ENCODE measurements at places on chromosomes 6 and 20.

DNA sequence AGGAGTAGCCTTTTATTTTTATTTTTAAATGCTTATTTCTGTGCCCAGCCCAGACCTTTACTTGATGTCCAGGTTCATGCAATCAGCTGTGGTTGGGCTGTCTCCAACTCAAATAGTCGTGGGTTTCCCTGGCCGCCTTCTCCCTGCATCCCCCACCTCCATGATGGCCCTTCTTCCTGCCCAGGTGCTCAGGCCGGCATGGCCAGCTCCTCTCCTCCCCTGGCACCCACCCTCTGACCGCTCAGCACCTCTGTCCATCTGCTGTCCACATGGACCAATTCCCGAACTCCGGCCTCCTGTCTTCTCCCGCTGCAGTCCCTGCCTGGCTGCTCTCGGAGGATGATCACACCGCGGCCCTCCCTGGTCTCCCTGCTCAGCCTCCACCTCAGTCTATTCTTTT is 81.2 kb upstream of the SULF2 start:
- no peak for DNase-seq

- DNase-seq: no peak
Measured at GRCh38 chr6:34190504-34191122, 44.7 kb upstream of the GRM4 start.

DNA sequence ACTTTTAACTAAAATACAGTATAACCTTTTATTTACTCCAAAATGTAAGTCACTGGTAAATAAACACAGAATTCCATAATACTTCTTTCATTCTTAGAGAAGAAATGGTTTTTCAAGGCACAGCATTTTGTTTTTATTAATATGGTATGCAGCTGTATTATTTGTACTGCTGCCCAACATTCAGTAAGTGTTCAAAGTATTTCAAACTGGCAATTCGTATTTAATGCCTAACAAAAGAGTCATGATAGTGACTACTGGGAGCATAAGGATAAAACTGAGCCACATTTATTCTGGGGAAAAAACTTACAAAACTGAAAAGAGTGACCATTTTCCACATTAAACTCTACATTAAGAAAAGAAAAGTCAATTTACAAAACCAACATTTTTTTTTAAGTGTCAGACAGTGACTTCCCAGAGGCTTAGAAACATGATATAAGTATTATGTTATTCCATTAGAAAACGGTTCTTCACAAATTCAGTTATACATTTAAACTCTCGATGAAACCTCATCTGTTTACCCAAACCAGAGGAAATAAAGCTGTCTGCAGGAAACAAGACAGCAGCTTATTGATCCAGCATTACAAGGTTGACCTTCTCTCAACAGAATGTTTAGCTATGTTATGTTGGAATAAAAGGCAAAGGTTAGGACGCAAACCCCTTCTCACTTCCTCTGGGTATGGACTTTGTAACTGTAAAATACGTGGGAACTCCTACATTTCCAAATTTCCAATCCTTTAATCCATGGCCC is 24.3 kb downstream of the EPB41L2 start:
- no peak for DNase-seq

DNA sequence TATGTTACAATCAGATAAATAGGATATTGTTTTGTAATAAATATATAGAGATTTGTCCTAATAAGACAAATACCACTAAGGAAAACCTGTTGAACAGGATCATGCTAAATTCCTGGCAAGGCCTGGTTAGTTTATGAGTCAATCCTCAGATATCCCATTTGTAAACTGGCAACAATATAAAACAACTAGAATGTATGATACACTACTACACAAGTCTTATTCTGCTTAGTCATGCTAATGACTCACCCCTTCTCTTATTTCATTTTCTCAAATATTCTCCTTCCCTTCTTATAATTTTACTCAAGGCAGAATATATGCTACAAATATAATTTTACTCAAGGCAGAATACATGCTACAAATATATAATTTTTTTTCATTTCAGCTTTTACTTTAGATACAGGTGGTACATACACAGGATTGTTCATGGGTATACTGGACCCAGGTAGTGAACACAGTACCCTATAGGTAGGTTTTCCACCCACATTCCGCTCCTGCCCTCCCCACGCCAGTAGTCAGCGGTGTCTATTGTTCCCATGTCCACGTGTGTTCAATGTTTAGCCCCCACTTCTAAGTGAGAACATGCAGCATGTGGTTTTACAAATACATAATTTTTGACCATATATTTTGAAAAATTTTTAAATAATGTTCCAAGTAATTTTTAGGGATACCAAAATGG is 6.3 kb downstream of the OSER1 start:
- DNase-seq: no peak

- no peak for DNase-seq
Measured at GRCh38 chr6:137123078-137123477, 50.4 kb downstream of the IL22RA2 start.

GRCh38 chr6:8187209-8187608 is 84.9 kb upstream of the EEF1E1 start:
- DNase-seq: no peak

- no peak for DNase-seq
Measured at GRCh38 chr20:8132484-8133309, 631 bp downstream of the PLCB1 start.

DNA sequence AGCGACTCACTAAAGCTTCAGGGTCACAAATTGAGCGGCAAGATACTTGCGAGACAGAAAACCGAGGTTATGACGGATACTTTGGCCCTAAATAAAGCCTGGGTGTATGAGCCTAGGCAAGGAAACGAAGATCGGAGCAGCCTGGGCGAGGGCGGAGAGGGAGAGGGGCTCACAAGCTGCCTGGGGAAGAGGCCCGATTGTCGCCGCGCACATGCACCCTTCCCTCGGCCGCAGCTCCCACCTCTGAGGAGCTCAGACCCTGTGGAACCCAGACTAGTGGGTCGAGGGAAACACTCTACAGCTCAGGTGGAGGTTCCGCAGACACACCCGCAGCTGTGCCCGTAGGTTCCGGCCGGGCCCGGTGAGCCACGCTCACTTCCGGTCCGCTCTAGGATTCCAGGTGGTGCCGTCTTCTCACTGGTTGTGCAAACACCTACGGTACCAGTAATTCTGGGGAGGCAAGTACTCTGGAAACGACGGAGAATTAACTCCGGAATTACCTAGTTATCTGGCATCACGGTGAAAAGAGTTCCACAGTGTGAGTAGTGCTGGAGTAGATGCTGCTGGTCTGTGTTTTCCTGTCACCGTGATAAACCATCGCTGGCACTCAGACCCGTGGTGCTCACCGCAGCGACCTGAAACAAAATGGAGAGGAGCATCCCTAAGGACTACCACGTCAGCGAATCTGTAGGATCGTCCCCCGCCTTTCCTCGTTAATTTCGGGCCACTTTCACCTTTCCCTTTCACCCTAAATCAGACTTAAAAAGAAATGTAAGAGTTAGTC is 61.5 kb downstream of the GPX5 start:
- no peak for DNase-seq

DNA sequence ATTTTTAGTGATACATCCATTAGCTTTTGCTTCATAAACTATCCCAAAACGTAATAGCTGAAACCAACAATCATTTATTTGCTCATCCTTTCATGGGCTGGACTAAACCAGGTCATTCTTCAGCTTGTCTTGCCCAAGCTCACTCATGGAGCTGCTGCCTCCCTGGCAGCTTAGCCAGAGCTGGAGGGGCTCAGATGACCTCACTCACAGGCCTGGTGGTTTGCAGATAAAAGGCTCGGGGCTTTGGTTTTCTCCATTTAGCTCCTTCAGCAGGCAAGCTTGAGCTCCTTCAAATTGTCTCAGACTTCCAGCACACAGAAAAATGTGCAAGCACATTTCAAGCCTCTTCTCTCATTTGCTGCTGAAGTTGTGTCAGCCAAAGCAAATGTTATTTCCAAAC is 139.1 kb downstream of the BTBD3 start:
- no peak for DNase-seq

- DNase-seq: no peak
Measured at GRCh38 chr20:35155936-35156335, 8.8 kb upstream of the EDEM2 start.

DNA sequence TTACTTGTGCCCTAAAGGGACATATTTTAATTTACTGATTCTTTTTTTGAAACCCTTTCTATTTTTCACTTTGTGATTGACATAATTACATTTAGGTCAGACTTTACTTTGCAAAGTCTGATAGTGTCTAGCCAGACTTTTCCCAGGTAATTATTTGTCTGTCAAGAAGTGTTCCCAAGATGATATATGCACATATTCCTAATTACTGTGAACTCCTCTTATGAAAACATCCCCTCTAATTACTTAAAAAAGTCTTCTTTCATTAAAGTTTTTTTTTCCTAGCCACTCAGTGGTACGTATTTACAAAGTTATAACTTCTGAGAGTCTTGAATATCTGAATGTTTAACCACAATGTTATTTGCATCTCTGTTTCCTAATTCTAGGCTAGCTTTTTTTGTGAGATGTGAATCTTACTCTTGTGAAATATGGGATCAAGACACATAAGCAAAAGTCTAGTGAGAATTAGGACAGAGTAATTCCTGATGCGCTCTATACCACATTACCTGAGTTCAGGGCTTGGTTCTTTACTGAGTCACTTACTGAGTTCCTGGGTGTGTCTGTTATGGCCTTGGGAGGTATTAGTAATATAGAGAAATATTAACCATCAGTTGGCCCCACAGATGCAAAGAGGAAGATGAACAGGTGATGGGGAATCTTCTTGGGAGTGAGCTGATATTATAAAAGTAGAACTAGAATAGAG is 27.9 kb downstream of the FAM83B start:
- DNase-seq: no peak

- no peak for DNase-seq
Measured at GRCh38 chr6:156199182-156199581, 578.0 kb upstream of the ARID1B start.

GRCh38 chr6:33967966-33968724 is 164.3 kb upstream of the MLN start:
- no peak for DNase-seq

DNA sequence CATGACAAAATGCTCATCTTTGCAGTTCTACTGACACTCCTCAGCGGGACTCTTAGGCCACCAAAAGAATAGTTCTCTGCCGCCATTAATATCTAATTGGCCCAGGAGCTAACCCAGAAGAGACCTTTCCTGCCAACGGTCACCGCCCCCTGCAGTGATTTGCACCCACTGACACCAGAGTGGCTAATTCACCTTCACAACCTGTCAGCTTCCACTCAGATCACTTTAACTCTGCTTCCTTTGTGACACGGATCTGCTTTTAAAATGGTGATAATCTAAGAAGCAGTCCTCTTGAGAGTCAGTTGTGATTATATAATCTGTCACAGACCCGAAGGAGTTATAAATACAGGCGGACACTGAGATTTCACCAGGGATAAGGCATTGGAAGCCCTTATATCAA is 172.8 kb downstream of the FRK start:
- no peak for DNase-seq

- DNase-seq: no peak
Measured at GRCh38 chr6:23587582-23587981, 538.4 kb upstream of the NRSN1 start.

GRCh38 chr6:15058200-15059061 is 187.4 kb upstream of the JARID2 start:
- DNase-seq: no peak

DNA sequence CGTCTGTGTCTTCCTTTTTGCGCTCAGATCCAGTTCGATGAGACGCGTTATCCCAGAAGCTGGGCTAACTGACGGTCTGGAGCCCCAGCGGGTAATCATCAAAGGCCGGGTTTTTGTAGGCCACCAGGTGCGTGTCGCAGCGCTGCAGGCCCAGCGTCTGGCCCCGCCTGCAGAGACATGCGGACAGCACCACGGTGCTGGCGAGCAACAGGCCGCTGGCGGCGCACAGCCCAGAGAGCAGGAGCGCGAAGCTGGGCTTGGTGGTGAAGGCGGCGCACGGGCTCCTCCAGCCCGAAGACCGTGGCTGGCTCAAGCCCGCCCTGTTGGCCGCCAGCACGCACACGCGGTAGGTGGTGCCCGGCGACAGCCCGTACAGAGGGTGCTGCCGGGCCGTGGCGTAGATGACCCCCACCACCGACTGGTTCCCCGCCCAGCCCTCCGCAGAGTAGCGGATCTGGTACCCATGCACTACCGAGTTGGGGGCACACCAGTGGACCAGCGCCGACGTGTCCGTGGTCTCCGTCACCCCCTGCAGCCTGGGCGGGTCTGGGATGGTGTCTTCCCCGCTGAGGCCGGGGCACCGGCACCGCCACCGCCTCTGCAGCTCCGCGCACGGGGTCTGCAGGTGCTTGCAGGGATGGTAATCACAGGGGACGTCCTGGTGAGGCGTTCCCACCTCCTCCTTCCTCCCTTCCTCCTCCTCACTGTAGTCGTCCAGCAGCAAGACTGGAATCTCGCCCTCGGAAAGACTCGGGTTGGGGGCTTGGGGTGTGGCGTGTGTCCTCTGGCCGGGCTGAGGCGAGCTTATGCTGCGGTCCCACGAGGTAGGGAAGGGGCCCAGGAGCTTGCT is 12.7 kb downstream of the LRRN4 start:
- DNase-seq: no peak

GRCh38 chr6:26388014-26388413 is 5.1 kb downstream of the BTN2A2 start:
- no peak for DNase-seq

- DNase-seq: no peak
Measured at GRCh38 chr6:3731700-3732099, 19.8 kb downstream of the PXDC1 start.

DNA sequence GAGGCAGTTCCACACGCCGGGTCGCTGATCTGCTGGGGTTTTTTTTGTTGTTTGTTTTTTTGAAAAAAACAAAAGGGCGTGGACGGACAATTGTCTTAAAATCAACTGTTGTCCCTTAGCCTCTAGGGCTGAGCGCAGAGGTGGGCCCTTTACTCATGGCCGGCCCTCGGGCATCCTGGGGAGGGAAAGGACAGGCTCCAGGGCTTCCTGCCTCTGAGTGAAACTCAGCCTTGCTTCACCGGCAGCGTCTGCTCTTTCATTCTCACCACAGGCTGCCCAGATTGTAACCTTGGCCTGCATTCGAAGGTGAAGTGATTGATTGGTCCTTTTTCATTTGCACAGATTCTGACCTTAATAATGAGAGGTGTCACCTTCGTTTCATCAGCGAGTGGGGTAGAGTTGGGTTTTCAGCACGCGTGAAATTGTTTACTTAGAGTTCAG is 797 bp downstream of the SMIM13 start:
- no peak for DNase-seq

GRCh38 chr6:150676344-150676743 is 76.7 kb downstream of the PLEKHG1 start:
- no peak for DNase-seq

GRCh38 chr6:166422201-166422940 is 39.6 kb upstream of the MPC1 start:
- no peak for DNase-seq

DNA sequence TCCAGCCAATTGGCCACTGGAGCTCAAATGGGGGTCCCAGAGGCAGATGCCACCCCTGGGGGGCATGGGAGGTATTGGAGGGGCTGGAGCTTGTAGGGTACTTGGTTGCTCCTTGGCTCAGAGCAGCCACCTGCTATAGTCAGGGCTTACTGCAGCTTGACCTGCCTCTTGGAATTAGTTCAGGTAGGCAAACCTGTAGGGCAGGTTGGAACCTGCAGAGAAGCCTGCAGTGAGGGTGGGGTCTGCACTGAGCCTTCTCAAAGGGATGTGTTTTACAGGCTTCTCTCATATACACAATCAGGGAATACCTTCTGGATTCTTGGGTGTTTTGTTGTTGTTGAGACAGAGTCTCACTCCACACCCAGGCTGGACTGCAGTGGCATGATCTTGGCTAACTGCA is 94.2 kb upstream of the MYL9 start:
- DNase-seq: no peak

GRCh38 chr20:46954490-46955038 is 59.9 kb downstream of the EYA2 start:
- DNase-seq: no peak

Measured in iPS DF 6.9 (cell line).